Activated CD4-positive, alpha-beta memory T cell treated with anti-CD3 and anti-CD28 coated beads for 36 hours (primary cell): ENCODE measurements at places on chromosomes 13 and 19. TPM values are rescaled to one million over a fixed set of nuclear protein-coding genes. Genes with fewer than 3 reads are reported as not detected.

DNA sequence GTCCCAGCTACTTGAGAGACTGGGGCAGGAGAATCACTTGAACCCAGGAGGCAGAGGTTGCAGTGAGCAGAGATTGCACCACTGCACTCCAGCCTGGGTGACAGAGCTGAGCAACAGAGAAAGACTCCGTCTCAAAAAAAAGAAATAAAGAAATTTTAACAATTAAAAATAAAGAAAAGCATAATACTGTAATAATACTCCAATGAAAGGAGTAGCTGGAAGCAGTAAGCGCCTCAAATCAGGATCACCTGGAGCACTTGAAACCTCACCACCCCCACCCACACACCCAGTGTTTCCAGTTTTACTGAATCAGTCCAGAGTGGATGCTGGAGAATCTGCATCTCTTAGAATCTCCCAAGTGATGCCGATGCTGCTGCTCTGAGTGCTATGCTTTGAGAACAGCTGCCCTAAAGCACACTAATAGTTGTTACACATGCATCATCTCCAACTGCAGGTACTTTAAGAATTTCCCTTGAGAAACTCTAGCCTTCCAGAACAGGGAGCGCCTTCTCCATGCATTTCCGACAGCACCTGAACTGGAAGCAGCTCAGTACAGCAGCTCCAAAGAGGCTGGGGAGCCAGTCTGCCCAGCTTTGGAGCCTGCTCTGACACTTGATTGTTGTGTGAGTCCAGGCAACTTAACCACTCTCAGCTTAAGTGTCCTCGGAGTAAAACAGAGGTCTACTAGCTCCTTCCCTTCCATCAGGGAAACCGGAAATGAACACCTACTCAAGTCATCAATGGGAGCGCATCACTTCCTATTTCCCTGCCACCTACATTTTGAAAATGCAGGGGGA, 2.9 kb downstream of the ABCC4 start:
- no peak overlapping the region for H3K4me3 ChIP-seq
- DNase-seq: no peak
- H3K4me1 ChIP-seq: peaks cover 32% of the 10 kb centered on the region
- no peaks in the 10 kb centered on the region for H3K27me3 ChIP-seq

The RASL11A gene
- total RNA-seq: 4.8 TPM

DNA sequence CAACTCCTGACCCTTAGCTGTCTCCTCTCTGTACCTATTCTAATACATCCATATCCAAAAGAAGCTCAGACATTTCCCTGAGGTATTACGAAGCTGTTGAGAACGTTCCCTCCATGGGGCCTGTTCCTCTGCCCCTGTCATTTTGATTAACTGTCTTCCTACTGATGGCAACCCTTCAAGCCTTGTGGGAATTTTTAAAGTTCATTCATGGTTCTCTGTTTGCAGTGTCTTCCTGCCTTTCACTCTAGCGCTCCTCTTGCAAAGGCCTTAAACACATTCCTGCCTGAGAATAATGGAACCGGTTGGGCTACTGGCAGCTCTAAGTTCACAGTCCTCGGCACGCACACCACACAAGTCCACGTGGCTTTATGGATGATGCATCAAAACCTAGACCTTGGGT, 66.1 kb downstream of the LHFPL6 start:
- no peak overlapping the region for H3K27ac ChIP-seq
- no peaks in the 10 kb centered on the region for H3K4me1 ChIP-seq
- no peaks in the 10 kb centered on the region for H3K36me3 ChIP-seq
- DNase-seq: no peak

GRCh38 chr13:23741879-23742510, 147.2 kb downstream of the MIPEP start:
- H3K36me3 ChIP-seq: no peaks in the 10 kb centered on the region
- H3K4me3 ChIP-seq: no peak overlapping the region
- H3K27me3 ChIP-seq: peaks cover 3% of the 10 kb centered on the region

GRCh38 chr13:30429721-30430694, 7.7 kb downstream of the UBE2L5 start:
- no peaks in the 10 kb centered on the region for H3K36me3 ChIP-seq
- no peaks in the 10 kb centered on the region for H3K27me3 ChIP-seq
- DNase-seq: peak; percentile 47

- no peak for DNase-seq
- no peaks in the 10 kb centered on the region for H3K4me1 ChIP-seq
- H3K36me3 ChIP-seq: no peaks in the 10 kb centered on the region
- no peak overlapping the region for H3K27ac ChIP-seq
- H3K27me3 ChIP-seq: peaks cover 1% of the 10 kb centered on the region
Measured at GRCh38 chr19:8131517-8131916, 17.9 kb downstream of the FBN3 start.

DNA sequence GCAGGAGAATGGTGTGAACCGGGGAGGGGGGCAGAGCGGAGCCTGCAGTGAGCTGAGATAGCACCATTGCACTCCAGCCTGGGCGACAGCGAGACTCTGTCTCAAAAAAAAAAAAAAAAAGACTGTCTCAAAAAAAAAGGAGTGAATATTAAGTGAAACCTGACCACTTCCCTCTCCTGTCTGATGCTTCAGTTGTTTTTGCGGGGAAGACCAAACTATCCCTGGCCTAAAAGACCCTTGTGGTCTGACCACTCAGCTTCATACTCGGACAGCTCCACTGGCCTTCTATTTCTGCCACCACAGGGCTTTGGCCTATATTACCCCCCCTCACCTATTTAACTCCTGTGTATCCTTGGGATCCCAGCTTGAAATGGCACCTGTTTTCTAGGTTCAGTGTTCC, 2.3 kb downstream of the CLASRP start:
- H3K4me1 ChIP-seq: peaks cover 40% of the 10 kb centered on the region
- no peaks in the 10 kb centered on the region for H3K27me3 ChIP-seq
- no peak for DNase-seq
- H3K27ac ChIP-seq: no peak overlapping the region
